ENCODE measurements at places on chromosomes 7 and 10. TPM values are rescaled to one million over a fixed set of nuclear protein-coding genes. Genes with fewer than 3 reads are reported as not detected.

GOLGA7B gene
- 0.02 TPM for total RNA-seq

ECHDC3 gene
- 15.7 TPM for total RNA-seq

MBLAC1 gene
- total RNA-seq = 0.89 TPM

ERVW-1 gene
- not detected for total RNA-seq

GGCT gene
- 98.2 TPM for total RNA-seq

CYP2C19 gene
- not detected for total RNA-seq

OR2A12 gene
- total RNA-seq = not detected

Measured in NCI-H460 (cell line).